ENCODE measurements at places on chromosomes 7 and 10. TPM values are rescaled to one million over a fixed set of nuclear protein-coding genes. Genes with fewer than 3 reads are reported as not detected.

- no peaks in the 10 kb centered on the region for H3K27me3 ChIP-seq
- no peak for DNase-seq
- H3K27ac ChIP-seq = peak overlapping the region; percentile 99
- peaks cover 24% of the 10 kb centered on the region for H3K4me1 ChIP-seq
- H3K4me3 ChIP-seq = peak overlapping the region; percentile 79
These were observed 257 bp downstream of the WAC start for GRCh38 chr10:28533186-28533564.

GRCh38 chr10:68925489-68925888, 24.4 kb downstream of the DDX50 start:
- H3K36me3 ChIP-seq = peaks cover 9% of the 10 kb centered on the region
- no peak for DNase-seq
- H3K4me1 ChIP-seq = no peaks in the 10 kb centered on the region
- no peak overlapping the region for H3K27ac ChIP-seq
- no peaks in the 10 kb centered on the region for H3K27me3 ChIP-seq

DNA sequence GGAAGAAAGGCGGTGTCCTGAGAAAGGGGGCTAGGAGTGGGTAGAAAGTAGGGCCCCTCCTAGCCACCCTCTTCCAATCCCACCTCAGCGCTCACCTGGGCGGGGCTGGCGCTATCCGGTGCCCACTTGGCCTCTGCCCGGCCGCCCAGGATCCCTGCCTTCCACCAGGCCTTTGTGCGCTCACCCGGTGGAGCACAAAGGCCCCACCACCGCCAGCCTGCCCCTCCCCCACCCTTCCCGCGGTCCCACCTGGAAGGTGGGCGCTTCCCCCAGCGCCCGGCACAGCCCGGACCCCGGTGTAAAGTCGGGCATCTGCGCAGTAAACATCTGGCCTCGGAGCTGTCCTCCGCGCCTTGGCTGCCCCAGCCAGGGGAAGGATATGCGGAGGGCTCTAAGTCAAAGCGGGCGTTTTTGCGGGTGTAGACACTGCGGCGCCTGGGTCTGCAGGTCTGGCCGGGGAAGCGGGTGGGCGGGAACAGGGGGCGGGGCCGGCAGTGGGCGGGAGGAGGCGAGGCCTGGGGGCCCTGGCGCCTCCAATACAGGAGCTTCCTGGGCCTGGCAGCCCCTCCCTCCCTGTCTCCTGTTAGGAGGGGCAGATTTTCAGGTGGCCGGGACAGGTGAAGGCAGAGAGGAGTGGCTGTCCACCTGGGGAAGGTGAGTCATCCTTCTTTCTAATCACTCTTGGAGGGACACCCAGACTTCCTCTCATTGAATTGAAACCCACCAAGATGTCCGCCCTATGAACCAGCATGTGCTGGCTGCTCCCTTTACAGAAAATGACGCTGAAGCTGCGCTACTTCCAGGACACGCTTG, 49.3 kb downstream of the PNLIPRP2 start:
- peak; percentile 17 for DNase-seq
- no peaks in the 10 kb centered on the region for H3K27me3 ChIP-seq
- H3K4me3 ChIP-seq = peak overlapping the region; percentile 67
- H3K4me1 ChIP-seq = peaks cover 2% of the 10 kb centered on the region
- no peak overlapping the region for H3K27ac ChIP-seq

DNA sequence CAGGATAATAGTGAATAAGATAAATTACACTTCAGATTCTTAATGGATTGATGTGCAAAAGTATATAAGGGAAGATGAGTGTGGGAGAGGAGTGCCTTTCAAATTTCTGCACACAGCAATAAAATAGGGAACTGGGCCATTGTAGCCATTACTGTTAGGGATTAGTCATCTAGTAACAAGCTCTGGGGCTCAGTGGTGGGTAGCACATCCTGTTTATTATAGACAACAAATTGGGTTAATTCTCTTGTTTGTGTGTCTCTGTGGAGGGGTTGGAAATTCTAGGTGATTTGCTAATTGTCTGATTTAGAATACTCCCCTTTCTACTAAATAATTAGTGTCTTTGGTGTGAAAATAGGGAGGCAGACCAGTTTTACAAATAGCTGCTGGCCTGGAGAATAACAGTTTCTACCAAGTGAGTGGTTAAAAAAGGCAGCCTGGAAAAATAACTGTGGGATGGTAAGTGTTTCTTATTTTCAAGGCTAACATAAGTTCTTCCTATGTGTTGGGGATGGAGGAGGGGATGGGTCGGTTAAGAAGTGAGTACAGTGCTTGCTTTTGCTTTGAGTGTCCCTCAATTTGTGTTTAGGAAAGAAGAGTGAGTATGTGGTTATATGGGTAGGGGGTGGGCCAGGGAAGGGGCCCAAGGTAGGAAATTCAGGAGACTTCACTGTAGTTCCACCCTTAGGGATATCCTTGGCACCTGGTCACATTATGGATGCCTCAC, 43.3 kb upstream of the TMEM248 start:
- H3K36me3 ChIP-seq = peaks cover 4% of the 10 kb centered on the region
- no peaks in the 10 kb centered on the region for H3K4me1 ChIP-seq
- H3K27ac ChIP-seq = no peak overlapping the region
- H3K27me3 ChIP-seq = no peaks in the 10 kb centered on the region

The TNRC18 gene
- total RNA-seq = 111 TPM

The GNAI1 gene
- 26.1 TPM for total RNA-seq

GRCh38 chr7:123865517-123866117, 20.6 kb downstream of the HYAL4 start:
- H3K27me3 ChIP-seq = no peaks in the 10 kb centered on the region
- DNase-seq = peak; percentile 84
- H3K4me3 ChIP-seq = no peak overlapping the region
- peaks cover 16% of the 10 kb centered on the region for H3K4me1 ChIP-seq
- no peaks in the 10 kb centered on the region for H3K36me3 ChIP-seq
- H3K27ac ChIP-seq = no peak overlapping the region

DNA sequence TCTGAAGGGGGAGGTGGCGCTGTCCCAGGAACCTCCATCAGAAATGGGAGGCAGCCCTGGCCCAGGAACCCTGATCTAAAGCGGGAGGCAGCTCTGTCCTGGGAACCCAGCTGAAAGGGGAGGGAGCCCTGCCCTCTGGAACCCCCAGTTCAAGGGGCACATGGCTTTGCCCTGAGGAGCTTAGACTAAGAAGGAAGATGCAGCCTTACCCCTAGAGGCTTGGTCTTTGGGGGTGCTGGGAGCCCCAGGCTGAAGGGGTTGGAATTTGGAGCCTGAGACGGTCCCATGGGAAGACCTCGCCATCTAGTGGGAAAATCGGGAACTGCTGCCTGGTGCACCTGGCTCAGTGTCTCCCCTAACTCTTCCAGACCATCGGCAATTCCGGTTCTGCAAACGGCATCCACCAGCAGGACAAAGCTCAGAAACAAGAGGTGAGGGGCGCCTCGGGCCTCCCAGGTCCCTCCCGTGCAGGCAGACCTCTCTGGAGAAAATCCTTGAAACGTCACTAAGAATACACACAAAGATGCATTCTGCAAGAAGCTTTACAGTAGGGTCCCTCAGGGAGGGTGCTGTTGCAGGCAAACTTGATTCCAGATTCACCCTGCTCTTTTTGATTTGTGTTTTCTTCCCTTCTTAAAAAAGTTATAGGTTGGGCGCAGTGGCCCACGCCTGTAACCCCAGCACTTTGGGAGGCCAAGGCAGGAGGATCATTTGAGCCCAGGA, 52.4 kb upstream of the GTF2IRD1 start:
- no peak overlapping the region for H3K4me3 ChIP-seq
- DNase-seq = peak; percentile 63
- H3K36me3 ChIP-seq = no peaks in the 10 kb centered on the region

DNA sequence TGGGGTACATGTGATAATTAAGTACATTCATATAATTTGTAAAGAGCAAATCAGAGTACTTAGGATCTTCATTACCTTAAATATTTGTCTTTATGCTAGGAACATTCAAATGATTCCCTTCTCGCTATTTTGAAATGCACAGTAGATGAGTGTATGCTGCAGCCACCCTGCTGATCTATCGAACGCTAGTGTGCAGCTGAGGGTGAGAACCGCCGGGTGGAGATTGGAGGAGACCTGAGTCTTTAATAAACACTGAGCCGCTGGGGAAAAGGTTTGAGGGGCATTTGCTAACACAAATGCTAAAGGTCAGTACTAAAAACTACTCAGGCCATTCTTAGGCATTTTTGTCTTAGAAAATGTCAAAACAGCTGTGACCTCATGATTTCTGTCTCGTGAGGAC, 148.0 kb downstream of the DPP6 start:
- no peaks in the 10 kb centered on the region for H3K4me1 ChIP-seq
- DNase-seq = no peak
- no peaks in the 10 kb centered on the region for H3K36me3 ChIP-seq

The GALNT11 gene
- total RNA-seq = 41.6 TPM

The TMEM243 gene
- total RNA-seq = 13.9 TPM

- DNase-seq = no peak
- peak overlapping the region; percentile 10 for H3K27ac ChIP-seq
- no peaks in the 10 kb centered on the region for H3K4me1 ChIP-seq
- H3K27me3 ChIP-seq = no peaks in the 10 kb centered on the region
- no peak overlapping the region for H3K4me3 ChIP-seq
- H3K36me3 ChIP-seq = peaks cover 6% of the 10 kb centered on the region
These were observed 7.3 kb downstream of the SEPHS1 start for GRCh38 chr10:13340626-13341376.

The ARHGEF5 gene
- total RNA-seq = 1.3 TPM

GRCh38 chr10:112816033-112816430, 134.0 kb upstream of the TCF7L2 start:
- peak; percentile 29 for DNase-seq
- H3K27ac ChIP-seq = no peak overlapping the region
- peaks cover 16% of the 10 kb centered on the region for H3K4me1 ChIP-seq
- no peak overlapping the region for H3K4me3 ChIP-seq
- no peaks in the 10 kb centered on the region for H3K36me3 ChIP-seq

DNA sequence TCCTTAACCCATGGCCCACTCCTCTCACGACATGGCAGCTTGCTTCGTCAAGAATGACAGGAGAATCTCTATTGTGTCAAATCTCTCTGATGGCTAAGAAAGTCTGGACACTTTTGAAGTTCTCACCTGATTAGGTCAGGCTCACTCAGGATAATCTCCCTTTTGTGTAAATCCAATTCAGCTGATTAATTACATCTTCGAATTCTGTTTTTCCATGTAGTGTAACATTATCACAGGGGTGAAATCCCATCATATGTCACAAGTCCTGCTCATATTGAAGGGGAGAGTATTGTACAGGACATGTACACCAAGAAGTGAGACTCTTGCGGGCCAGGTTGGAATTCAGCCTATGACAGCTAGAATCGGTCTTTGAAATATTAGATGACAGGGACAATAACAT, 16.2 kb upstream of the OR6B1 start:
- H3K4me1 ChIP-seq = no peaks in the 10 kb centered on the region
- H3K36me3 ChIP-seq = no peaks in the 10 kb centered on the region
- no peak overlapping the region for H3K4me3 ChIP-seq
- no peaks in the 10 kb centered on the region for H3K27me3 ChIP-seq
- no peak for DNase-seq

DNA sequence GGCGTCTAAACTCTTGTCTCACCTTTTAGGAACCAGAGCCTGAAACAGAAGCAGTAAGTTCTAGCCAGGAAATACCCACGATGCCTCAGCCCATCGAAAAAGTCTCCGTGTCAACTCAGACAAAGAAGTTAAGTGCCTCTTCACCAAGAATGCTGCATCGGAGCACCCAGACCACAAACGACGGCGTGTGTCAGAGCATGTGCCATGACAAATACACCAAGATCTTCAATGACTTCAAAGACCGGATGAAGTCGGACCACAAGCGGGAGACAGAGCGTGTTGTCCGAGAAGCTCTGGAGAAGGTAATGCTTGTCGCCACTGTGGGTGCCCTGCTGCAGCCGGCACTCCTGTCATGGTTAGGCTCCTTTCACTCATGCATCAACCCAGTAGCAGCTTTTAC, 113.1 kb downstream of the ZMYND11 start:
- no peaks in the 10 kb centered on the region for H3K4me1 ChIP-seq
- no peak overlapping the region for H3K27ac ChIP-seq
- H3K36me3 ChIP-seq = peaks cover 58% of the 10 kb centered on the region
- no peaks in the 10 kb centered on the region for H3K27me3 ChIP-seq

The CYP2E1 gene
- 4.1 TPM for total RNA-seq

DNA sequence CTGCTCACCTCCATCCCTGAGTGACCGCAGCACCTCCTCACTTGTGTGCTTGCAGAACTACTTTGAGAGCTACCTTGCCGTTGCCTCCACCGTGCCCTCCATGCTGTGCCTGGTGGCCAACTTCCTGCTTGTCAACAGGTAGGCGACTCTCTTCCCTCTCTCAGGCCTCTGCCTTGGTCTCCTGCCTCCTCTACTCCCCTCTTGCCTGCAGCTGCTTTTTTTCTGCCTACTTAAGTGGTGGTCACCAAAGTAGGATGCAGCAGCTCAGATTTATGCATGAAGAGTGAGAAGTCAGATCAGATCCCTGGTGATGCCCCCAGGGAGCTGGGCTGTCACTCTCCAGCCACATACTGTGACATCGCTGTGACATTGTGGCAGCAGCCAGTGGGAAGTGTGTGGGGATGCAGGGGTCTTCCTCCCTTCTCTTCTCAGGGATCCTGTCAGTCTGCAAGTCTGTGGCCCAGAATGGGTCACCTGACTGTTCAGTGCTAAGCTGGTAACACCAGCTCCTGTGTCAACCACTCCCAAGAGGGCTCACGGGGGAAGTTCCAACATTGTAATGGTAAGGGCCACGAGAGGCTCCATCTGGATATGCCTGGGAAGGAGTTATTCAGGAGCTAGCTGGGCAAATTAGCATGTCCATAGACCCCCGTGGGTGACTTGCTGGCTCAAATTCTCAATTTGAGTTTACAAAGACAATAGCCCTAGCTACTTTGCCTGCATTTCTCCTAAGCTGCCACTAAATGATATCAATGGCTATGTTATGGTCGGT, 25.3 kb downstream of the SLC29A3 start:
- H3K27me3 ChIP-seq = no peaks in the 10 kb centered on the region
- H3K27ac ChIP-seq = no peak overlapping the region
- no peak overlapping the region for H3K4me3 ChIP-seq
- no peaks in the 10 kb centered on the region for H3K4me1 ChIP-seq
- no peaks in the 10 kb centered on the region for H3K36me3 ChIP-seq

The NUTM2A gene
- total RNA-seq = 3.0 TPM

The DENND2A gene
- 8.9 TPM for total RNA-seq

DNA sequence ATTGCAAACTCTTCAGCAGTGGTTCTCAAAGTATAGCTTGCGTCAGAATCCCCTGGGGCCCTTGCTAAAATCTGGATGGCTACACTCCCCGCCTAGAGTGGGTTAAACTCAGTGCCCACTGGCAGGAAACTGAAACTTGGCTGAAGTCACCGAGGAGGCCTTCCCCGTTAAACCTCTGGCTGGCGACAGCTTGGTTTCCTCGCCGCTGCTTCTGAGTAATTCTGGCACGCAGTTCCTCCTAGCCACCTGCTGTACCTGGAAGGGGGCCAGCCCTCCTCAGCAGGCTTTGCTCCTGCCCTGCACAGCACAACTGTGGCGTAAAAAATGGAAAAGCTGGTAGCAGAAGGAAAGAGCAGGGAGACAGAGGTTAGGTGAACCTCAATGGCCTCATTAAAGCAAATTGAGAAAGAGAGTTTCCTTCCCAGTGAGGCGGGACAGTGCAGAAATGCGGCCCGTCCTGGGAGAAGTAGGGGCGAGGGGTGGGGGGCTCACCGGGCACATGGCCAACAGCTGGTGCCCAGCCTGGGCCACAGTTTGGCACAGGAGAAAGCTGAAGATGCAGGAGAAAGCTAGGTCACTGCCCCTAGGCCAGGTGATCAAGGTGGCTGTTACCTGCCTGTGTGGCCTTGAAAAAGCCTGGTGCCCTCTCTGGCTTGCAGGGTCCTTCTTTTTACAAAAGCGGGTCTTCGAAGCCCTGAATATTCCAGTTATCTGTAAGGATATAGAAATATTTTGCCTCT, 46.6 kb downstream of the ALOX5 start:
- H3K27me3 ChIP-seq = peaks cover 3% of the 10 kb centered on the region
- DNase-seq = no peak
- no peaks in the 10 kb centered on the region for H3K36me3 ChIP-seq

The MBL2 gene
- total RNA-seq = not detected

Data from cardiac muscle cell (in vitro differentiated cells and primary cell).